Esophagus muscularis mucosa (tissue), 4 donors: ENCODE measurements at places on chromosomes 5 and 9.

DNA sequence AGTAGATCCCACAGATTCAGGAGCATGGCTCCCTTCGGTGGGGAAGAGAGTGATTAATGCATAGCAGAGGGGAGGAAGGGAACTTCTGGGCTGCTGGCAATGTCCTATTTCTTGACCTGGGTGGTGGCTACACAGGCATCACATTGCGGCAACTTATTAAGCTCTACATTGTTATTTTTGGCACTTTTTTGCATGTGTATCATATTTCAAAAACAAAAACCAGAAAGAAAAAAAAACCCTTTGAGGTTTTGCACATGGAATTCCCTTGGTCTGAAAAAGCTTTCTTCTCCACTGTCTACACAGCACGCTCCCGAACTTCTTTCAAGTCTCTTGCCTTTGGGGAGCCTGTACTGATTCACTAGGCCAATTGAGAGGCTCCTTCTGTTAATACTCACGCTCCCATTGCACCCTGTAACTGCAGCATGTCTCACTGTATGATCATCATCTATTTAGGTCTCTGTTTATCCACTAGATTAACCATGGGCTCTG is 25.1 kb downstream of the CEMIP2 start:
- no peak for DNase-seq

DNA sequence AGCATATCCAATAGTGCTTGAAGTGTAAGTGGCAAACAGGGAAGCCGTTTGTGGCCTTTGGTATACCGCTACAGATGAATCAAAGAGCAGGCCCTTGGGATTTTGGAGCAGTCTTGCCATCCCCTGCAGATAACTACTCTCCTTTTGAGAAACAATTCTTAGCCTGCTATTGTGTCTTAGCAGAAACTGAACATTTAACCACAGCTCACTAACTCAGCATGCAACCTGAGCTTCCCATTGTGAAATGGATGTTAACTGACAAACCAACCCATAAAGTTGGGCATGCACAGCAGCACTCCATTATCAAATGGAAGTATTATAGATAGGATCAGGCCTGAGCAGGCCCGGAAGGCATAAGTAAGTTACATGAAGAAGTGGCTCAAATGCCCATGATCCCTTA is 315.3 kb upstream of the PTGER4 start:
- no peak for DNase-seq

- no peak for DNase-seq
Measured at GRCh38 chr5:72459913-72460312, 47.3 kb downstream of the ZNF366 start.

GRCh38 chr5:74402553-74402952 is 238.0 kb downstream of the ENC1 start:
- DNase-seq, result peak; percentile 39

GRCh38 chr5:154721481-154722058 is 33.6 kb upstream of the LARP1 start:
- no peak for DNase-seq

- DNase-seq, result no peak
Measured at GRCh38 chr5:78509884-78510769, 138.4 kb downstream of the LHFPL2 start.

- DNase-seq, result no peak
Measured at GRCh38 chr9:79481846-79482477, 89.8 kb upstream of the TLE4 start.

DNA sequence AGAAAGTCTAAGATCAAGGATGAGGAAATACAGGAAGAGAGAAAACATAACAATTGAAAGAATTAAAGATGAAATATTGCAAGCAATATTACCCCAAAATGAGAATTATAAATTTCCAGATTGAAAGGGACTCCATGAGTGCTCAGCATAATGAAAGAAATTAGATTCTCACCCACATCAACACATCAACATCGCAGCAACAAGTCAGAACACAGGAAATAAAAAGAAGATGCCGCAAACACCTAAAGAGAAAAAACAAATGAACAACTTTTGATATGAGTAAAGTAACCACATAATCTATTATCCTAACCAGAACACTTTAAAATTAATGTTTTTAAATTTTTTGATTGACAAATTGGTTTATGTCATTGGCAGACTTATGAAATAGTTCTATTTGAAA is 318.3 kb upstream of the PTGER4 start:
- no peak for DNase-seq

- DNase-seq, result no peak
Measured at GRCh38 chr5:151679421-151680155, 7.1 kb downstream of the SPARC start.

- DNase-seq, result no peak
Measured at GRCh38 chr5:126741361-126741760, 35.6 kb upstream of the LMNB1 start.

DNA sequence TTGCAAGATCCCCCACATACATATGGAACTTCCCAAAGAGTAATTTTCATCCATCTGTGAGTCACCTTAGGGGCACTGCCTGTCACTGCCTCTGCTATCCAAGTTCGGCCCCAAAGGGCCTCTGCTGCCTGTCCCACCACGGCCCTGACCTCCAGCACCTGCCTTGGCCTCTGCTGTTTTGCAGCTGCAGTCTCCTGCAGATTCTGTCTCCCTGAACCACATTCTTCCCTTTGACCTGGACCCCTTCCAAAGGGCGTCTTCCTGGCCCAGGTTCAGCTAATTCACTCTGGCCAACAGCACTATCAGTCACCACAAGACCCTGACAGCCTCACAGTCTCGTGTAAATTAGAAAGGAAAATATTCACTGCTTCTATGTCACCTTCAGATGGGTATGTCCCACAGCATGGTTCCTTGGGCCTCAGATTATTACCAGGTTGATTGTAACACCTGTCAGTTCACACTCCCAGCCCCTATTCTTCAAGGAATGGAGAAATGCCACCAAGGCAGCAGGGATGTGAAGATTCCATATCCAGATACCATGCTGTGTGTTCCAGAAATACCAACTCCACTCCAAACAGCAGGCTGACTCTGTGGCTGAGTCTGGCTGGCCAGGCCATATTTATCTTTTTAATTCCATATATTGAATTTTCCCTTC is 479.3 kb downstream of the ARHGEF28 start:
- peak; percentile 90 for DNase-seq

DNA sequence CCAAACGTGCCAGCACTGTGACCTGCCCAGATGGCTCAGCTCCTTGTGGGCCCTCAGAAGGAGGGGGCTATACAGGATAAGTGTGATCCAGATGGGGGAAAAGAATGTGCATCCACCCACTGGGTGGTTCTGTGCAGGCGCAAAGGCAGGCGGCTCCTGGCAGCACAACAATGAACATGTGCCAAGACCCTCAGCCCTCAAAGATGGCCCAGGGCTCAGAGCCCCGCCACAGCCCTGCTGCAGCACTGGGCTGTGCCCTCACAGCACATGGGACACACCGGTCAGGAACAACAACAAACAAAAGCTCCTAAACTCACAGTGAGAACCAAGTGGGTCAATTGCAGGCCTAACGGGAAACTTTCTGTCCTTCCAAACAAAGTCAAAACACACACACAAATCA is 4.7 kb downstream of the SEMA4D start:
- DNase-seq, result no peak

DNA sequence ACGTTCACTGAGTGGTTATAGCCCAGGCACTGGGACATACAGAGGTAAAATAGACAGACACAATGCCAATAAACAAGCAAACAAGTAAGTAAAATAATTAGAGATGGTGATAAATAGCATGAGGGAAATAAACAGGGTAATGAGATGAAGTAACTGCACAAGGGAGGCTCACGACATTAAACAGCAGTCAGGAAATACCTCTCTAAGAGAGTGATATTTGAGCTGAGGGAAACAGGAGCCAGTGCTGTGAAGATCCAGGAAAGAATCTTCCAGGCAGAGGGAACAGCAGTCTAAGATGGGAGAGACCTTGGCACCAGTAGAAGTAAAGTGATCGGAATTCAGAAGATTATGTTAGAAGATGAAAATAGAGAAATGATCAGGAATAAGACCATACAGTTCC is 279.4 kb downstream of the HINT1 start:
- DNase-seq, result no peak

DNA sequence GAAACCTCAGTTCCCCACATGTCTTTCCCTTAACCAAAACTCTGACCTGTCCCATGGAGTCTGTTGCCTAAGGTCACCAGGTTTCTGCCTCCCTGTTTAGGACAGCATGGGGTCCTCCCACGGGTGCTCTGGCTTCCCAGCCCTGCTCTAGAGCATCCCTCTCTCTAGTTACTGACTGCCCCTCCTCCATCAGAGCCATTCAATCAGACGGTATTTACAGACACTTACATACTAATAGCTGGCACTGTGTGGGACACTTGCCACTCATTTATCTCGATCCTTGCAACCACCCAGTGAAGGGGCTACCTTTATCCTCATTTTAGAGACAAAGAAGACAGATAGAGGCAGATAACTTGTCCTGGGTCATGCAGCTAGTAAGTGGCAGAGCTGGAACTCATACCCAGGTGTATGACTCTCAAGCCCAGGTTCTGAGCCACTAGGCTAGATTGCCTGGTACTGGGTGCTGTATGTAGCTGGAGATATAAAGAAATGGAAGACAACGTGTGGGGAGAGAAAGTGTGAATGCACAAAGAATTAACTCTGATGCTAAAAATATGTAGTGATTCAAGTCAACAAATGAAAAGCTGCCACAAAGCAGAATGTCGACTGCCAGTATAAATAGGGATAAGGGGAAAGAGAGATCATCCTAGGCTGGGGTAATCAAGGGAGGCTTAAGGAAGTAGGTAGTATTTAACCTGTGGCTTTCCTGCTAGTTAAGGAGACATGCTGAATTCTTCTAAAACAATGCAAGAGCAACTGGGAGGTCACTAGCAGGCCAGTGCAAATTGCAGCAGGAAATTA is 52.5 kb upstream of the PDE8B start:
- DNase-seq, result no peak

DNA sequence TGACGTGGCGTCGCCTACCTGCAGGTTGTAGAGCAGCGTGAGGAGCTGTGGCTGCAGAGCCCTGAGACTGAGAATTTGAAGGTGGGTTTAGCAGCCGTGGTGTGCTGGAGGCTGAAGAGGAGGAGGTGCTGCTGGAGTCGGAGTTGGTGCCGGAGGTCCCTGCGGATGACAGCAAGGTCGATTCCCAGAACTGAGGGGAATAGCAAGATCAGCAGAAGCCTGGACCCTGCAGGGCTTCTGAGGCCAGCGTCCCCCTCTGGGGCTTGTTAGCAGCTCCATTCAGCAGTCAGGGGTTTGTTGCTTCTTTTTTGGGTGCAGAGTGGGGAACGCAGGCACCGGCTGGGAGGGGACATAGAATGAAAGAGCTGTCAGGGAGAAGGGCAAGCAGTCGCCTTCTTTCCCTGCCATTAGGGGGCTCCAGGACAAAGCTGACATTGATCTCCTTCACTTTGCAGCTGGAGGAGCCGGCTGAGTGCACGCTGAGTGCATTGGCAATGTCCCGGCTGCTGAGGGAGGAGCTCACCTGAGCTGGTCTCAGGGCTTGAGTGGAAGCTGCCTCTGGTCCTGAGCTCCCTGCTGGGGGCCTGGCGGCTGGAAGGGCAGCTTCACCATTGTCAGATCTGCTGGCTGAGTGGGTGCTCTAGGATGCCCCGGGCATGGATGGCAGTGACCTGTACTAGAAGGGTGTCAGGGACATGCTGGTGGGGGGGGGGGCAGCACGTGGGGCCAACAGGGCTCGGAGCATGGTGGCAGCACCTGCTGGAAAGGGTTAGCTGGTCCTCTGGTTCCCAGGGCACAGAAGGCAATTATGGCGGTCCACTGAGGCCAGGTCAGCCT is 20.8 kb downstream of the OBP2B start:
- no peak for DNase-seq

GRCh38 chr5:112174959-112175594 is 244.0 kb downstream of the EPB41L4A start:
- no peak for DNase-seq

DNA sequence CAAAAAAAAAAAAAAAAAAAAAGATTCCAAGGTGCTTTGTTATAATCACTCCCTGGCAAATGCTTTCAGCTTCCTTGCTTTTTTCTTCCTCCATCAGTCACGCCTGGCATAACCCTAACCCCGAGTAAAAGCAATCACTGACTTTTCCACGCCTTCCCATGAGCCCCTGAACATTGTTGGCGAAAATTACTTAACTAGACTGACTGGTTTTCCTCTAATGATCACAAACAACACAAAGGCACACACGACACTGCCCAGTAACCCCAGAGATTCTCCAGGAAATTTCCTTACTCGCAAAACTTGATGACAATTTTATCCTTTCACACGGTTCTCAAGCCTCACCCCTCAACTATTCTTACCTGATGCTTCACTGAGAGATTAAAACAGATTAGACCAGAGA is 11.4 kb upstream of the PTGR1 start:
- DNase-seq, result no peak

- peak; percentile 79 for DNase-seq
Measured at GRCh38 chr5:4098226-4098625, 502.6 kb downstream of the IRX1 start.

DNA sequence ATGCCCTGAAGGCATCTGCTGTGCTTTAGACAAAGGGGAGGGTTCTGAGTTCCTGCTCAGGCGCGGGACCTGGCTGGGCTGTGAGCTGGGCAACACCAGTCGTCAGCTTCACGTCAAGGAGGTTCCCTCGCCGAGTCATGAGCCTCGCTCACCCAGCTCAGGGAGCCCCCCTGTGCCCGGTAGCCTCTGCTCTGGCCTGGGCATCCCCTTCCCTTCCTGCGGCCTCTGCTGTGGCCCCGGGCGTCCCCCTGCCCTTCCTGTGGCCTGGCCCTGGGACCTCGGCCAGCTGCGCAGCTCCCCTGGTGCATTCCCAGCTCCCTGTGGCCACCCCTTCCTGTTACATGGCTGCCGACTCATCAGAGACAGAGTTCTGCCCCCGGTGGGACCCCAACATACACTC is 29.8 kb downstream of the TERT start:
- DNase-seq, result no peak

- no peak for DNase-seq
Measured at GRCh38 chr5:75510417-75510835, 1.0 kb downstream of the CERT1 start.

GRCh38 chr5:171868236-171868635 is 82.6 kb downstream of the SMIM23 start:
- no peak for DNase-seq

DNA sequence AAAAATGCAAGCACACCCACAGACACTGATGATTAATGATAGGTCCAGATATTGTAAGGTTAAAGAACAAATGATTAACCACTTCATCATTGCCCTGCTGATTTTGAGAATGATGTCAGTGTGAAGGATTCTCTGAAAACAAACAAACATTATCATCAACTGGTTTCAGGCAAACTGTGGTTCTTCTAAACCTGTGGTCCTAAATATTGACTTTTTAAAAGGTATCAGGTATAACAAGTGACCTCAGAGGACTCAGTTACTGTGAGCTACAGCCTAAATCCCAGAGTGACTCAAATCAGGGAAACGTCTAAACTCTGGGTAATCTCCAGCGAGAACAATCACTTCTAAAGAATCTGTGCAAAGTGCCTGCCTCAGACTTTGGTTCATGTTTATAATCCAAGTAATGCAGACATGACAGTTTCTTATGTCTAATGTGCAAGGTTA is 172.3 kb upstream of the CDH6 start:
- no peak for DNase-seq

GRCh38 chr9:106677830-106678229 is 185.1 kb upstream of the ZNF462 start:
- DNase-seq, result no peak

- peak; percentile 97 for DNase-seq
Measured at GRCh38 chr5:172733131-172733973, 37.6 kb downstream of the DUSP1 start.
